T-helper 17 cell (primary cell): ENCODE measurements at places on chromosomes 5 and 9. TPM values are rescaled to one million over a fixed set of nuclear protein-coding genes. Genes with fewer than 3 reads are reported as not detected.
A peak's percentile ranks its signal among the peaks of the same experiment; 100 is the strongest.

Gene NSUN2
- 49.1 TPM for total RNA-seq

Gene TPPP
- 35.4 TPM for total RNA-seq

Gene LAMC3
- total RNA-seq, result 0.50 TPM

Gene FBXL7
- total RNA-seq, result not detected

Gene RORB
- total RNA-seq, result not detected

DNA sequence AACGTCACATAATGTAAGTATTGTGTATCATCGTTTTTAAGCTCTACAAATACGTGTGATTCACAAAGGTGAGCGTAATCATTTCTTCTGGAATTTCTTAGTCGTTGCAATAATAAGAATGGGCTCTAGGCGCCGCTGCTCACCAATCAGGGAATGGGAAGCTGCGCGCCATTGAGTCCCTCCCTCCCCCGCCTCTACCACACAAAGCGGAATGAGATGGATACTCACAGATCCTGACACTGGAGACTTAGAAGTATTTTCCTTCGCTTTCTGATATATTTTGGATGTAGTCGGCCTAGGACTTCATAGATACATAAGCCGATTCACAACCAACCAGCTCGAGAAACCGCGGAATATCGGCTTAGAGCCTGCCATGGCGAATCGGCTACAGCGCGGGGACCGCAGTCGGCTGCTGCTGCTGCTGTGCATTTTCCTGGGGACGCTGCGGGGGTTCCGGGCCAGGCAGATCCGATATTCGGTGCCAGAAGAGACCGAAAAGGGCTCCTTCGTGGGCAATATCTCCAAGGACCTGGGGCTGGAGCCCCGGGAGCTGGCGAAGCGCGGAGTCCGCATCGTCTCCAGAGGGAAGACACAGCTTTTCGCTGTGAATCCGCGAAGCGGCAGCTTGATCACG, at the start of gene PCDHGA11:
Gene PCDHGA11, plus strand, starts transcription at position 197 of the 634 bp plus-strand sequence. Its CDS starts 177 bp downstream, at position 374.
- no peak for DNase-seq
- H3K27me3 ChIP-seq, result peaks cover 67% of the 10 kb centered on the region
- peak within 1 kb of the TSS; percentile 65 for H3K27ac ChIP-seq
- H3K36me3 ChIP-seq, result peaks cover 7% of the 10 kb centered on the region
- no peaks in the 10 kb centered on the region for H3K4me1 ChIP-seq

DNA sequence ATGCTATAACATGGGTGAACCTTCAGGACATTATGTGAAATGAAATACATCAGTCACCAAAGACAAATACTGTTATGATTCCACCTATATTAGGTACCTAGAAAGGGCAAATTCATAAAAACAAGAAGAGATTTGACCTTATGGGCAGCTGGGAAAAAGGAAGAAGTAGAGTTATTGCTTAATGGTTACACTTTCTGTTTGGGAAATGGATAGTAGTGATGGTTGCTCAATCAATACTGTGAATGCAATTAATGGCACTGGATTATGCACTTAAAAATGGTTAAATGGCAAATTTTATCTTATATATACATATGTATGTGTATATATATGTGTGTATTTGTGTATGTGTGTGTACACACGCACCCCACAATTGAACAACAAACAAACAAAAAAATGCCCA, 15.2 kb downstream of the FKBP15 start:
- no peaks in the 10 kb centered on the region for H3K27me3 ChIP-seq
- H3K27ac ChIP-seq, result no peak overlapping the region
- H3K4me3 ChIP-seq, result no peak overlapping the region
- DNase-seq, result no peak
- no peaks in the 10 kb centered on the region for H3K4me1 ChIP-seq

GRCh38 chr5:121366515-121366914, 485.2 kb upstream of the FTMT start:
- no peak overlapping the region for H3K27ac ChIP-seq
- H3K27me3 ChIP-seq, result no peaks in the 10 kb centered on the region
- no peaks in the 10 kb centered on the region for H3K4me1 ChIP-seq
- H3K36me3 ChIP-seq, result no peaks in the 10 kb centered on the region
- H3K4me3 ChIP-seq, result no peak overlapping the region

GRCh38 chr5:157444224-157444623, 15.8 kb upstream of the NIPAL4 start:
- no peaks in the 10 kb centered on the region for H3K27me3 ChIP-seq
- no peak for DNase-seq
- peaks cover 3% of the 10 kb centered on the region for H3K36me3 ChIP-seq
- H3K4me3 ChIP-seq, result no peak overlapping the region
- peaks cover 5% of the 10 kb centered on the region for H3K4me1 ChIP-seq

DNA sequence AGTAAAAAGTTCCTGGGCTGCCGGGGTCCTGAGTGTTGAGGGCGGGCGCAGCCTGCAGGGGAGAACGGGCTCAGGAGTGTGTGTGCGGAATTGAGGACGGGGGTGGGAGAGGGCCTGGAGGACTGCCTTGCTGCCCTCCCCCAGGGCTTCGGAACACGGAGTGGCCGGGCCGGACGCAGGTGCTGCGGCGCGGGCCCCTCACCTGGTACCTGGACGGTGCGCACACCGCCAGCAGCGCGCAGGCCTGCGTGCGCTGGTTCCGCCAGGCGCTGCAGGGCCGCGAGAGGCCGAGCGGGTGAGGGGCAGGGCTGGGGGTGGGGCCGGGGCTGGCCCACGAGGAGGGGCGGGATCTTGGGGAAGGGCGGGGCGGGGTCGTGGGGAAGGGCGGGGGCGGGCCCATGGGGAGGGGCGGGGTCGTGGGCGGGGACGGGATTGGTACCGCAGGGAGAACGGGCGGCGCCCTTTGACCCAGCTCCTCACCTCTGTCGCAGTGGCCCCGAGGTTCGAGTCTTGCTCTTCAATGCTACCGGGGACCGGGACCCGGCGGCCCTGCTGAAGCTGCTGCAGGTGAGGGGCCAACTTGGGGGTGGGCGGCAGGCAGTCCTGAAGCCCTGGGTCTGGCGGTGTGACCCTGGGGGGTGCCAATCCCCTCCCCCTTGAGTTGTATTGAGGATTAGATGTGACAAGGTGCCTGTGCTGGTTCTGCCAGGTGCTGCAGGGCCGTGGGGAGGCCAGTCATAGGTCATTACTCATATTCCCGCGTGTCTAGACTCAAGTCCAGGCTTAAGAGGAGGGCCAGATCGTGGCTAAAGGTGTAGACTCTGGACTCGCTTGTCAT, 7.1 kb downstream of the FPGS start:
- DNase-seq, result no peak
- no peak overlapping the region for H3K4me3 ChIP-seq
- no peak overlapping the region for H3K27ac ChIP-seq
- peaks cover 4% of the 10 kb centered on the region for H3K4me1 ChIP-seq
